Prostate gland (tissue), 2 donors: ENCODE measurements at places on chromosomes 12 and 14.

GRCh38 chr14:89107626-89108025 is 283.2 kb downstream of the TTC8 start:
- no peak for DNase-seq

DNA sequence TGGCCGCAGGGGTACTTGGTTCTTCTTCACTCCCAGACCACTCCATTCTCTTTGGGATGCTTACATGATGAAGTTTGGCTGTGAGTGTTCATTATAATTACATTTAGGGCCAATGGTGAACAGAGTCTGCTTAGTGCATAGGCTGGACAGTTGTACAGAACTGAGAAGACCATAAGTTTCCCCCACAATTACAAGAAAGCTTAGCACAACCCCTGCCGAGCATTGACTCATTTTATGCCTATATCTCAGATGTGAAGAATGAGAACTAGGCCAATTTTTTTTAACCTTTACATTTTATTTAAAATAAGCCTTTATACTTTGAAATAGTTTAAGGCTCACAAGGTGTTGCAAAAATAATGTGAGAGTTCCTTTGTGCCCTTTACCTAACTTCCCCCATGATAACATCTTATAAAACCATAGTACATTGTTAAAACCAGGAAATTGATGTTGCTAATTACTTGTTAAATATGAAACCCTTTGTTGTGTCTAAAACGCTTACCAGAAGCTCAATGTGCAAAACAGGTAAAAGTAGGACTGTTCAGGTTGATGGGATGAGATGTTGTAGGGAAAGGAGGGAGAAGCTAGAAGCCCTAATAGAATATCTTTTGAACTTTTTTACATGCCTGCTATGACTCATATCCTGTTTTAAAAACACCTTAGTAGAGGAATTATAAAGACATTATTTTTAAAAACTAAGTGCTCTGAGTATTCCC is 47.2 kb downstream of the ALDH1L2 start:
- DNase-seq: no peak

- no peak for DNase-seq
Measured at GRCh38 chr12:79302162-79302814, 388.5 kb downstream of the PAWR start.

DNA sequence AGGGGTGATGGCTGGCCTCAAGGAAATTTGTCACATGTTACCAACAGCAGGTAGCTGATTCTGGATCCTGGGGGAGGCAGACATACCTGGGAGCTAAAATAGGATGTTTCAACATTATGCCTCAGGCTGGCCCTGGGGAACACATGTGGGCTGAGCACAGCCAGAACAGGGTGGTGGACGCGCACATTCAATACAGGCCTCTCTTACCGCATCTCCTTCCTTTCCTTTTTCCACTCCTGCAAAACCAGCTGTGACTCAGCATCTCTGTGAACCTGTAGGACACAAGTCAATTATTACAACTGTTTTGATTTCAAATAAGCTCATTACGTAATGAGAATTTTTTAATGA is 61.0 kb downstream of the NT5DC3 start:
- DNase-seq: no peak

GRCh38 chr12:113298861-113299545 is 35.9 kb downstream of the SLC8B1 start:
- no peak for DNase-seq

DNA sequence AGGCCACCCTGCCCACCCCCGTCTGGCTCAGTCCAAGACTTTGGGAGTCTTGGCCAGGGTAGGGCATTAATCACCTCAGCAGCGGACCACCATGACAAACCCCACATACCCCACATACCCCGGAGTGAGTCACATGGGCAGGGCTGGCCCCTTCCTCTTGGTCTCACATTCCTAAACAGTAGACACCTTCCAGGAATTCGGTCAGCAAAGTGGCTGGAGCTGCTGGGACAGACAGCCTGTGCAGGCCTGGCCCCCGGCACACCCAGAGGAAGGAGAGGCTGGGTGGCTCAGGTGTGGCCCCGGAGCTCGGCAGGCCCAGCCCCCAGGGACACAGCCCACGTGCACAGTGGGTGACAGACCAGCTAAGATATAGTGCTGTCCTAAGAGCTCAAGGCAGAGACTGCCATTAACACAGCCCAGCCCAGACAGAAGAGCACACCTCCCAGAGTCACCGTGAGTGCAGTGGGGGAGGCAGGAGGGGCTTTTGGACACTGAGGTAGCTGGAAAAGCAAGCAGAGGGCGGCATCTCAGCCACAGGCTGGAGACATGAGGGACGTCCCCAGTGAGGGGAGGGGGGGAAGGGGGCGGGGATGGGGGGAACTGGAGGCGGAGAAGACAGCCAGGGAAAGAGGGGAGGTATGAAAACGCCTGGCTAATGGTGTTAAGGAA is 24.0 kb downstream of the CCDC85C start:
- peak; percentile 72 for DNase-seq

GRCh38 chr12:53552361-53553327 is 45.4 kb upstream of the NPFF start:
- no peak for DNase-seq

DNA sequence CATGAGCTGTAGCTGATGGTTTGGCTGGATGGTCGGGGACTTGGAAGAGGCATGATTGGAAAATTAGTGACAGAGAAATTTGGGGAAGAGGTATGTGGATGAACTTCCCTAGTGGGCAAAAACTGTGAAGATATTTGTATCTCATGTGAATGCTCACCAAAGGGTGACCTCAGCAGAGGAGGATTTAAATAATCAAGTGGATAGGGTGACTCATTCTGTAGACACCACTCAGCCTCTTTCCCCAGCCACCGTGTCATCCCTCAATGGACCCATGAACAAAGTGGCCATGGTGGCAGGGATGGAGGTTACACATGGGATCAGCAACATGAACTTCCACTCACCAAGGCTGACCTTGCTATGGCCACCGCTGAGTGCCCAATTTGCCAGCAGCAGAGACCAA is 60.8 kb upstream of the KRAS start:
- DNase-seq: no peak

GRCh38 chr12:32115404-32116104 is 8.9 kb downstream of the BICD1 start:
- DNase-seq: peak; percentile 70

DNA sequence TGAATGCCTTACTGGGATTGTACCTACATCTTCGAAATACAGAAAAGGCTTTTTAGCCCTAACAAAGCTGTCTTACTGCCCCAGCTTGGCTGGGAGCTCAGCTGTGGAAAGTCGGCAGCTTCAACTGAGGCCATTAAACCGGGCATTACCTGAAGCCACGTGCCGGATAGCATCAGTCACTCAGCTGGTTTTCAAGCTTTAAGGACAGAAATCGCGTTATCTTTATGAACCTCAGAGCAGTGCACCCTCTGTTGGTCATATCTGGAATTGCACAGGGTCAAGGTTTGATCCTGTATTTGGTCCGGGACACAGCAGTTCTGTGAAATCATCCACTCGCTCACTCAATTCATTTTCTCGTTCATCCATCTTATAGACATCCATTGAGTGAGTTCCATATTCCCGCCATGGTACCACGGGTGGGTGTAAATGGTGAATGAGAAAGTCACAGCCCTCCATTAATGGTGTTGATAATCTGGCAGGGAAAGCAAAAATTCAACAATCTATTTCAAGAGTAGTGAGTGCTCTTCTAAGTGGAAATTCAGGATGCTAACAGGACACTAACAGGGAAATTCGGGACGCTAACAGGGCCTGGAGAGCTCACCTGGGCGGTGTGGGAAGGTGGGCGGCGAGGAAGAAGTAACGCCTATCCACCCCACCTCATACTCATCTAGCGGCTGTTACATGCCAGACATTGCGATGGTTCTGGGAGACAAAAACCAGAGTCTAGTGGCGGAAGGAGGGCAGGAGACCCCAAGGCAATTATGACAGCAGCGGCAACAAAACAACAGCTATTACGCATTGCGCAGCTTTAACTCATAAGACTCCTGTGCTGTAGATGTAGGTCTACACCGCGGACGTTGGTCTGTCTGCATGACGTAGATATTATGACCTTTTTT is 60.6 kb upstream of the TCL1A start:
- peak; percentile 30 for DNase-seq

DNA sequence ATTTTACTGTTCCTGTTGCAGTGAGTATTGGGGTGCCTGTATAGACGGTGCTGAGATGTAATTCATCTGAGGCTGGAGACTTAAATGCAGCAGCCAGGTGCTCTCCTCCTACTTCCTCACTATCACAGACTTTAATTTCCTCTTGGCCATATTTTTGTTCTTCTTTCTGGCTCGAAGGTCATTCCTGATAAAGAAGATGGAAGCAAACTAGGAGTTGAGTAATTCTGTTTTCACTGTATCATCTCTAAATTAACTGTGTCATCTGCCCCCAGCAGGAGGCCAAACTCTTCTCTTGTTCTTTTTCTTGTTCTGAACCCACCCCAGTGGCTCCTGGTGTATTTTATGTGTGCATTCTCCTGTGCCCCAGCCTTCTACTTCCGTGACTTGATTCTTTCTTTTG is 141.7 kb upstream of the ARHGAP5 start:
- no peak for DNase-seq

DNA sequence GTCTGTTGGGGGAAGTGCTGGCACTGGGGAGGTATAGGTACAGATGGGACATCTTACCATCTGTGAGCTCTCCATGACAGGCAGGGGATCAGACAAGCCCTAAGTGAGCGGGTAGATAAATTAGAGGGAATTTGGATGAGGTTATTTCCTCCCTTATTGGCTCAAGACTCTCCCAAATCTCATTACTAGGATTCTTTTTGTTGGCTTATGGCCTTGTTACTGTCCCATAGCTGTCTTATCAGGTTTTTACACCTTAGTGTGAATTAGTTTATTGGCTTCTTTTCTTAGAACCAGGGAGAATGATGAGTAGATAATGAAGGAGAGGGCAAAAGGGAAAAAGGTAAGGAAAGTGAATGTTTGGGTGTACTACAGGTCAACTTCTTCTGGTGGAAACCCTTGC is 191.1 kb upstream of the PRICKLE1 start:
- no peak for DNase-seq

- DNase-seq: no peak
Measured at GRCh38 chr14:103501041-103501870, 21.4 kb downstream of the CKB start.

GRCh38 chr14:75306927-75307699 is 28.5 kb downstream of the FOS start:
- no peak for DNase-seq

- DNase-seq: no peak
Measured at GRCh38 chr12:71935594-71935993, 3.1 kb upstream of the TPH2 start.
